ENCODE measurements at places on chromosomes 11 and 22.
A peak's percentile ranks its signal among the peaks of the same experiment; 100 is the strongest.

- no peak for DNase-seq
These were observed 79.6 kb downstream of the ME3 start for GRCh38 chr11:86592659-86593451.

DNA sequence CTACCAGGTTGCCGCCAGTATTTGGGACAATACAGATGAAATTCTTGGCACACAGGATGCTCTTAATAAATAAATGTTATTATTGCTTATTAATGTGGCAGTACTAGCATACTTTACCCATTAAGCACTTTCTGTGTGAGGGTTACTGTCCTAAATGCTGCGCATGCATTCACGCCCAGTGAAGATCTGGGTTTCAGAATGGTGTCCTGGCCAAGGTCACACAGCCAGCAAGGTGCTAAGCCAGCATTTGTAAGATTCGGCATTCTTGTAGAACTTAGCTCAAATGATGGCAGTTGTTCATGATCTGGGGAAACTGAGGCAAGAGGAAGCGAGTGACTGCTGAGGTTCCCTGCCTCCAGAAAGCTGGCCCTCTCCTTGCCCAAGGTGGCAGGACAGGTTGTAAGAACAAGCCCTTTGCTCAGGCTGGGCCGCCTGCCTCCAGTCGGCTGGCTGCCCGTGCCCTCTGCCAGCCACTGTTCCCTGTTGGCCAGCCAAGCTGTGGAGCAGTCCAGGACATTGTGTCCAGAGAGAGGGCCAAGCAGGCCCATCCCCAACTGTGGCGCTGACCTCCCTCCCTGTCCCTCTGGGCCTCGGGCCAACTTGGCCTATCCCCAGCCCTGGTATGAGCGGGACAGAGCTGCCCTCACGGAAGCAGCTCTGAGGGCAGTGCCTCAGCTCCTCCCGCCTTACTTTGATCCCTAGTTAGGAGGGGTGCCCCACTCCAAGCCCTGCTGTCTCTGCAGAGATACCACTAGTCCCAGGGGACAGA, 28.8 kb downstream of the TOB2 start:
- DNase-seq: no peak

DNA sequence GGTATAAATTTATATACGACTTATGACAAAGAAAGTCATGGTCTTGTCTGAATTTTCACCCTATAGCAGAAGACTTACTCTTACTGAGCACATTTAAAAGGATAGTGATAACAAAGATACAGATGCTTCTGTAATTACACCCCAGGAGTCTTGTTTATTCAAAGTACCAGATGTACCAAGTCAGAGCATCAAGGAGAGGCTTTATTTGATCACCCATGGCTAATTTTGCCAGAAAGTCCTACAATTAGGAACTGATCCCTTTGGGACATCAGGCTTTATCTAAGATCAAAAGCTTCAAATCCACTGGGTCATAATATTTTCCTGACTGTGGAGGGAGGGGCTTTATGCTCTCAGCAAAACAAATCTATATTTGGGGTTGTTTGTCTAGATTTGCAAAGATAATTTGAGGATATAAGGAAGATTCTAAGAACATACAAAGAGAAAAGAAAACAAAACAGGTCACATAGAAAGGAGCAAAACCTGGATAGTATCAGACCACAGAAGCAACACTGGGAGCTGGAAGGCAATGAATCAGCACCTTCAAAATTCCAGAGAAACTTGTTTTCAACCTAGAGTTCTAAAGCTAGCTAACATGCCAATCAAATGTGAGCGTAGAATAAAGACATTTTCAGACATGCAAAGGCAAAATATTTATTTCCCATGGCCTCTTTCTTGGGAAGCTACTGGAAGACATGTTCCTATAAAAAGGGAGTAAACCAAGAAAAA, 124.8 kb upstream of the CSNK2A3 start:
- DNase-seq: no peak

DNA sequence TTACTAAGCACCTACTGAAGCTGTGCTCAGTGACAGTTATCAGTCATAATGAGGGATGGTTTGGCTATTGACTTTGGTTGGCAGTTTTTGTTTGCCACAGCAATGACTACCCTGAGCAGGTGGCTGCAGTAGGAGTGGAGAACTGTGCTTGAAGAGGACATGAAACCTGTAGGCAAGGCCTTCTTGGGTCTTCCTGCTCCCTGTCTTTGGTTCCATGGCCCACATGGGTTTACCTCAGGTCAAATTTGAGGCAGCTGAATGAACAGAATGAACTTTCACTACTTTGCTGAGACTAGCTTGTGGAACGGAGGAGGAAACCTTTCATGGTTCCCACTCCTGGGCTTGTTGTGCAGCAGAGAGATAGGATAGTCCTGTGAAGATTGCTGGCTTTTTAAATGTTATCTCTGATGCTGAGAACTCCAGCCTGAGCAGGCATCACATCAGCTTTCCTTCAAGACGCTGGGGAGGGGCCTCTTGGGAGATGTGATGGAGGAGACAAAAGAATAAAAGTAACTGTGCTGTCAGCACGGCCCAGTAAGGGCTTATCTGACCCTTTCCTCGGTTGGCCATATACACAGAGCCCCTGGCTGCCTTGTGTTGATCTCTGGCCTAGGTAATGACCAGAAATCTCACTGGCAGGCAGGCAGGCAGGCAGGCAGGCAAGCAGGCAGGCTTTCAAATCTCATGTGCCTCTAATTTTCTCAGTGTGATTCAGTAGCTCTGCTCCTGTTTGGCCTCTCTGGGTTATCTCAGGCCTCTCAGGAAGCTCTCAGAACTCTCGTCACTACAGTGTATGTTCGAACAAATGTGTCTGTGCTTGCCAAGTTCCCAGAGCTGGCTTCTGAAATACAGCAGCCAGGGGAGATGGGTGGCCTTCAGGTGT, 12.0 kb downstream of the STIM1 start:
- no peak for DNase-seq

GRCh38 chr11:94545264-94546161, 1.8 kb downstream of the FUT4 start:
- DNase-seq: peak; percentile 41

DNA sequence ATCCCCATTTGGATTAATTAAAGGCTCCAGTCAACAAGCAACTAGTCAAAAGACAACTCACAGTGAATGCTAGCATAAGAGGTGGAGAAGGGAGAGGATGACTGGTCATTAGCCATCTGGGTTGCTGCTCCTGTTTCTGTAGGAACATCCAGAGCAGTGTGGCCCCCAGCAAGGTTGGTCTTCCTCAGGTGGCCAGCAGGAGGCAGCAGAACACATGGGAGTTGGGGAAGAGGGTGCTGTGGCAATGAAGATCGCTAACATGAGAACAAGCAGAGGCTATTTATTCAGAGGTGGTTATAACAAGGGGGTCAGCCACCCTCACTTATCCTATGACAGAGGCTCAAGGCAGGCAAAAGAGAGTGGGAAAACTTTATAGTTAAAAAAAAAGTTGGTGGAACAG, 21.3 kb downstream of the IZUMO1R start:
- peak; percentile 84 for DNase-seq

- peak; percentile 91 for DNase-seq
These were observed 764 bp upstream of the PACSIN3 start for GRCh38 chr11:47186700-47187695.

DNA sequence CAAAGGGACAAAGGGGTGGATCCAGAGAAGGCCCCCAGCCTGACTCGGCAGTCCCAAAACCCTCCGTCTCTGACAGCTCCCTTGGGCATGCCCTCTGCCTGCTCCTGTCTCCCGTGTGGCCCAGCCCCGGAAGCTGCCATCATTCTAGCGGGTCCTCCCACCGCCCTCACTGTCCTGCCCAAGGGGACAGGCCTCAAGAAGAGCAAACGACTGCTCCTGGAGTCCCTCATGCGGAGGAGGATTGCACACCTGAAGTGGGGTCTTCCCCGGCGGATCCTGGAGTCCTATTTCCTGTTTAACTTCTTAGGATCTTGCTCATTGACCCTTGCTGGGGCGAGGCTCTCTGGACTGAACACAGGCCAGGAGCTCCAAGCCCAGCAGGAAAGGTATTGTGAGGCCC, 2.6 kb upstream of the MEI1 start:
- DNase-seq: no peak

- DNase-seq: no peak
These were observed 13.9 kb downstream of the APOBEC3H start for GRCh38 chr22:39110631-39111561.

DNA sequence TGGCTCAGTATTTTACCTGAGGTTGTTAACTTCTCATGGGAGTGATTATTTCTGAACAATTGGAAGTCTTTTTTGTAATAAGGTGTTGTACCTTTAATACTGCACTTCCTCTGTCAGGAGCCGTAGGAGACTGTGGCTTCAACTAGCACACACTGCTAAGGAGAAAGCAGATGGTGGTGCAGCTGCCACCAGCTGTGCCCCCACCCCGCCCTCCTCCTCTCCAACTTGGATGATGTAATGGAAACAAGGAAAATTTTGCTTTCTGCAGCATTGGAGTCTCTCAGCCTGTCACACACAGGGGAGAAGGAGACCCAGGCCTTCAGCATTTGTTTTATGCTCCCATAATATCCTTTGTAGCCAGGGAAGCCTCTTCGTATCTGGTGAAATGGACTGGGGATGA, 91.2 kb downstream of the TEAD1 start:
- DNase-seq: no peak

- DNase-seq: no peak
These were observed 18.7 kb downstream of the SLC6A5 start for GRCh38 chr11:20618083-20618482.

DNA sequence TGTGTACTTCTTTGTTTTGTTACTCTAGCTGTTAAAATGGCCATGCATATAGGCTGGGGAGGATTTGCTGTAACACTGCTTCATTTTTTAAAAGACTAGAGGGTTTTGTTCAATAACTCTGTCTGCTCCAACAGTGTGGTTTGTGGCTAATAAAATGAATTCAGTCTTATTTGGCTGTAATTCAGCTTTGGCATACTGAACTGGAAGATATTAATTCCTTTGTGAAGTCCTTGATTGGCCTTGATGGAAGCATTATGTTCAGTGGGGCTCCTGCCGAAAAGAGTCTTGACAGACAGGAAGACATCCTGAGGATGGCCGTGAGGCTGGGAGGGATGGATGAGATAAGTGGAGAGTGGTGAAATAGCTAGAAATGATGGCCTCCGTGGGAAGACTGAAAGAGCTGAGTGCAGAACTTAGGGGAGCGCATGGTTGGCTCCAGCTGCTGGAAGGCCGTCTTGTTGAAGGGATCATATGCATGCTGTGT, 44.8 kb upstream of the MYO18B start:
- DNase-seq: no peak

- DNase-seq: peak; percentile 15
These were observed 371.8 kb upstream of the CHORDC1 start for GRCh38 chr11:90594658-90595057.

- DNase-seq: no peak
These were observed 780.2 kb downstream of the BRD1 start for GRCh38 chr22:49047447-49047846.

DNA sequence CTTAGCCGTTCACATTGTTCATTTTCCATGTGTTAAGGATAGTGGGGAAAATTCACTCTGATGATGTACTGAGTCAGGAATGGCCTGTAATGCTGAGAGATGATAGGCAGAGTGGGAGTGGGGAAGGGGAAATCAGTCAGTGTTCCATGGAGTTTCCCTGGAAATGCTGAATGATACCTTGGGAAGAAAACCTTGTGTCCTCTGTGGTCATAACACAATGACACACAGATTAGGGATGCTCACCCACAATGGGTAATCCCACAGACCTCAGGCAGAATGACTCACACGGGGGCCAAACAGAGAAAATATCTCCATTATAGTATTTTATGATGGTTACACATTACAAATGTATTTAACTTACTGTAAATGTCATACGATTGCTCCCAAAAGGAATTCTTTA, 118.0 kb downstream of the SNX19 start:
- no peak for DNase-seq

DNA sequence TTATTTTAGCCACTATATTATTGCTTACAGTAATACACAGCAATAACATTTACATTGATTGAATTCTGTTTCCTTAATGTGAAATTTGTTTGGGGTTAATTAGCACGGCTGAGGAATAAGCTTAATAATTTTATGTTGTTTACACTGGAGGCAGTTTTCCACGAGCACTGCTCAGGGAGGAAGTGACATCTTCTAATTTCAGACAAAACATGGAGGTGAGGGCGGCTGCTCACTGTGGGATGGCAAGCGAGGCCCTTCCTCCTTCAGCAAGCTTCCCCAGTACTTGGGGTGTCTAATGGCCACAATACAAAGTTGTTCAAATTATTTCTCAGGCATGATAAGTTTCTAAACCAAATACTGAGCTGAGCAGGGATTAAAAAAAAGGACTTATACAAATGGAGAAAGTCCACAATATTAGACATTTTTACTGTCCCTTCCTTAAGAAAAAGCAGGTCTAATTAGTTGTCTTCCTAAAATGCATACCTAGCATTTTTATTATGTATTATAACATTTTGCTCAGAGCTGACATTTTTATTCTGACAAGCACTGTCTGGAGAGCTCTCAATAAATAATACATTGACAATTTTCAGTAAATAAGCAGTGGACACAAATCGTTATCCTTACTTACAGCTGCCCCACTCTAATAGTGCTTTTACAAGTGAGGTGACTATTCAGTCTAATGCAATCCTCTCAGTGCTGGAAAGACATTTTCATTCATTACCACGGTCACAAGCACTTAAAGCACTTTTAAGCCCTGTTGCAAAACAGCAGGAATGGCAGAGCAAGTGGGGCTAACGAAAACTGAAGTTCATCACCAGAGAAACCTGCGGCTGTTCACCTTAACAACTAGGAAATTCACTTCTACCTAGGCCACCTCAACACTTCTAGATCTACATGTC, 56.2 kb downstream of the SOX6 start:
- no peak for DNase-seq

DNA sequence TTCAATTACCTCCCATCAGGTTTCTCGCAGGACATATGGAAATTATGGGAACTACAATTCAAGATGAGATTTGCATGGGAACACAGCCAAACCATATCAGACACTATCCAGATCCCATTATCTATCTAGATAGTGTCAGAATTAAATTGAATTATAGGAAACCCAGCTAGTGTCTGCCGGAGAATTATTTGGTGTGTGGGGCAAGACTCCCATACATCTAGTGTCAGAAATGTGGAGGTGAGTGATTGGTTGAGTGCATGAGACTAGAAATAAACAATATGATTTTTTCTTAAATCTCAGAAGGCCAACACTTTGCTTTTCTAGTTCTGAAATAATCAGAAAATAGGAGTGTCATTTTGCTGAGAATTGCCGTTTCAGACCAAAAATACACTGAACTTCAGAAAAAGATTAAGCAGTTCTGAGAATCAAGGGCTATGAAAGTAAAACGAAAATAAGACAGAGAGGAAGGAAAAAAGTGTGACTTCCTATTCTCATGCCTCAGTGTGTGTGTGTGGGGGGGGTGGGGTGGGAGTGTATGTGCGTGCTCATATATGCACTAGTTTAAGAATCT, 21.3 kb downstream of the CASP12 start:
- no peak for DNase-seq

DNA sequence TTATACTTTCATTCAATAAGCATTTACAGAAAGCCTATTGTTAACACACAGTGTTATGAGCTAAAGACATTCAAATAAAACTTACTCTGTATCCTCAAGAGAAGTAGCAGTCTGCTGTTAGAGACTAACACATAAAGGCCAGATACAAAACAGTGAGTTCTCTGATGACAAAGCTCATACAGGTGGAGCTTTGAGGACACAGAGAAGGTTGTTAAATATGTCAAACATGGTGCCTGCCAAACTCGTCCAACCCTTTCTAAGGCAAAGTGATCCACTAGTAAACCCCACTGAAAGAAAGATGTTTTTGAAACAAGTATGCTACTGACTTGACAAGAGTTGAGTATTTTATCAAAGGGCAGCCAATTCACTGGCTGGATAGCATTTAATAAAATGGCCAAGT, 70.1 kb downstream of the C2CD3 start:
- no peak for DNase-seq

GRCh38 chr11:44029507-44029845, 18.3 kb upstream of the ACCSL start:
- no peak for DNase-seq

GRCh38 chr11:22472306-22472705, 134.1 kb downstream of the SLC17A6 start:
- DNase-seq: peak; percentile 56
